ENCODE measurements at places on chromosomes 4 and X.
A peak's percentile ranks its signal among the peaks of the same experiment; 100 is the strongest.

DNA sequence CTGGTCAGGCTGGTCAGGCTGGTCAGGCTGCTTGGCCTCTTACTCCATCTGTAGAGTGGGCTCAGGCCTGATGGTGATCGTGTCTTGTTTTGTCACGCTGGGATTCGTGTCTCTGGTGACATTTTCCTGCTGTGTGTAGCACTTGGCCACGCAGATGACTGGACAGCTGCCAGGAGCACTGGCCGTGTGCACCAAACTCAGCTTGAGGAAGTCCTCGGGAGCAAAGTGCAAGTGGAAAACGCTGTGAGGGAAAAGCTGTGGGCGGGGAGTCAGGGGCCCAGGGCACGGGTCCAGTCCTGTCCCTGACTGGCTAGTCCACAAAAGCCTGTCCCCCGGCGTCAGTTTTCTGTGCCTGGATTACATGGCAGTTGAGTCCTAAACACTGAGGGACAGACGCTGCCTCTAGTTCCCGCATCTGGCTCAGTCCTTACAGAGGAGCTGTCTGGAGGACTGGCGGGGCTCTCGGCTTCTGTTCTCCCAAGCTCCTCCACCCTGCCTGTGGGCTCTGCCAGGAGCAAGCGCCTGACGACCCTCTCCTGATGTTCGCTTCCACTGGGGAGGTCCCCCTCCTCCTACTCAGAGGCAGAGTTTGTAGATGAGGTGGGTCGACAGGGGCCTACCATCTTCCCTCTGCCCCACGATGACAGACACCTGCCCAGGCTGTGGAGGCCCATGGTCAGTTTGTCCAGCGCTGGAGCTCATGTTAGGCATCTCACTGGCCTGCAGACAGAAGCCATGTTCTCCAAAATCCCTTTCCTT lies 35.9 kb upstream of the GRPEL1 start:
- no peak for DNase-seq

DNA sequence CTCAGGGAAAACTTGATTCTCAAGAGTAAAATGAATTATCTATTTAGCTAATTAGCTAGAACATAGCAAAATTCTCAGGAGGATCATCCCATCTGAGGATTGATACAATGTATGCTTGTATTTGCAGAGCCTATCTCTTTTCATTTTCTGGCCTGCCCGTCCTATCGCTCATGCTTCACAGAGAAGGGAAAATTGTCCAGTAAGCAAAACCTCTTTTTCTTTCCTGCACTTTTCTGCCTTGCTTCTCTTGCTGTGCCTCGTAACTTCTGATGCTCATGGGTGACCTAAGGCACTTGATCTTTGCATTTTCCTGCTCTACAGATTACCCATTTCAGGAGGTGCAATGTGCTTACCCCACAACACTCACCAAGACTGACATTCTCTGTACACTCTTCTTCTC lies 88.1 kb downstream of the GBA3 start:
- DNase-seq, result no peak

DNA sequence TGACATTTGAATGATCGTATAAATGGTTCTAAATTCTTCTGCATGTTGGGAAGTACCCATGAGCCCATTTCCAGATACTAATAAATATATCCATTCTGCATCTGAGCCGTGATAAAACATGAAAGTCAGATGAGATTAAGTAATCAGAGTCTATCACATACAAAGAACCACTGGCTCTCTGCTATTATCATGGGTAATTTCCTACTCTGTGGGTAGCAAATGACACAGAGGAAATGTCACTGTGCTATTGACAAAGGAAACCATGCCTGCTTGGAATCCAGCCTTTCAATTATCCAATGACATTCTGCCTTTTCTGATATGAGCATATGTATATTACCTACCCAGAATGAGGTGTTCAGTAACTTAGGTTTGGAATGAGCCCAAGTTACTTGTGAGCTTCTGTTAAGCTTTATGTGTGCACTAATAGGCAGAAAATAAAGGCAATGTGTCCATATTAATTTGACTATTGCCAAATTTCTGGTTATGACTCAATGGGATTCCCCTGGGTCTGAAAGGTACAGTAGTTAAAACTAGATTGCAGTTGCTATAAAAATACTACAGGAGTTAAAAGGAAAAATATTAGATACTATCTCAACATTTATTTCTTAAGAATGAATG lies 238.7 kb upstream of the KCNIP4 start:
- no peak for DNase-seq

- no peak for DNase-seq
Observed at GRCh38 chr4:87688316-87688715, 38.2 kb downstream of the DMP1 start.

DNA sequence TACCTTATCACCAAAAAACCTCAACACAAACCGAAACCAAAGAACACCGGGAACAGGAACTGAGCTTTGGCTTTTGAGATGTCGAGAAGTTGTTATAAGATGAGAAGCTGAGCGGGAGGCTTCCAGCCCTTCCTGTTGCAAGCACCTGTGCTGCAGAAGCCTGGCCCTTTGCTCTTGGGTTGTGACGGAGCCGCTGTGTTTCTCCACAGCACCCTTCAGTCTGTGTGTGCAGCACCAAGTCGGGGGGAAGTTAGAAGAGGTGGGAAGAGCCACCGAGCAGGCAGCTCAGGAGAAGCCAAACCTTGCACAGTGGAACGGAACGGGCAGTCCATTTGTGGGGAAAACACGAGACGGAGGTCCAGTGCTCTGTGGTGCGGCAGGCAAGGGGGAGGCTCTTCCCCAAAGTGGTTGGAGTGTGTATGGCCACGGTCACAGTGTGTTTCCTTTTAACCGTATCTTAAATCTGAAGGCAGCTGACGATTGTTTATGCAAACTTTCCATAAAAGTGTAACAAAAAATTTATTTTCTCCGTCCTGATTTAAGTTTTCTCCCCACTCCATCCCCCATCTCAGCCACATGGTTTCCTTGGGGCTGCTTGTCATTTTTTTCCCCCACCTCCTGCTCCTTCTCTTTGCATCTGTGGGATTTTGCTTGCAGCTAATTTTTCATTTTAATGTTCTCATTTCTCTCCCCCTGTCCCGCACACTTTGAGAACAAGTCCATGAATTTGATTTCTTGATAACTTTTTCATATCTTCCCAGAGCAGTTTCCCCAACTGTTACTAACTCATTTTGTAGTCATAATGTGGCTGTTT lies 123.7 kb downstream of the STOX2 start:
- DNase-seq, result peak; percentile 64

DNA sequence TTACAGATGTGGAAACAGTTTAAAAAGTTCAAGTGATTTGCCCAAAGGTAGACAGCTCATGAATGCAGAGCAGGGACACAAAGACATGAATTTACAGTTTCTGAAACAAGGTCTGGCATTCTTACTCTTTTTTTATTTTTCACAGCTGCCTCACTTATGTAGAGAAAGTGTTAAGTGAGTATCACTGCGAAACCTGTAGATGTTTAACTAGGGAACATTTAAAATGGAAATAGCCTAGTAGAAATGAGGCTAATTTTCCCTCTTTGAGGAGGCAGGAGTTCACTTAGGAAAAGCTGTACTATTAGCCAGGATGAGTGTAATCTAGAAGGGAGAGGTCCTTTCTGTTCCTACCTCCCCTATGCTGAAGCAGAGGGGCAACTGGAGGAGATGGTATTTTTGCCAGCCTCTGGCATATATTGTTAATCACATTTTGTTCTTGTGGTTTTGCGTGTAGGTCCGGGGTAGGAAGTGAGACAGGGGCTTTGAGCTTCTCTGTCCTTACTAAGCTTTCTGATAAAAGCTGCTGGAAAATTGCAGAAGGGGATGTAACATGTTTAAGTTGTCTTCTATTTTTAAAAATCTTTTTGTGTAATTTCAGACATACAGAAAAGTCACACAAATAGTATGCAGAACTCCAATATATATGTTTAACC lies 492.8 kb upstream of the NR3C2 start:
- no peak for DNase-seq

GRCh38 chrX:136847874-136848273 lies 32.7 kb downstream of the RBMX start:
- no peak for DNase-seq

DNA sequence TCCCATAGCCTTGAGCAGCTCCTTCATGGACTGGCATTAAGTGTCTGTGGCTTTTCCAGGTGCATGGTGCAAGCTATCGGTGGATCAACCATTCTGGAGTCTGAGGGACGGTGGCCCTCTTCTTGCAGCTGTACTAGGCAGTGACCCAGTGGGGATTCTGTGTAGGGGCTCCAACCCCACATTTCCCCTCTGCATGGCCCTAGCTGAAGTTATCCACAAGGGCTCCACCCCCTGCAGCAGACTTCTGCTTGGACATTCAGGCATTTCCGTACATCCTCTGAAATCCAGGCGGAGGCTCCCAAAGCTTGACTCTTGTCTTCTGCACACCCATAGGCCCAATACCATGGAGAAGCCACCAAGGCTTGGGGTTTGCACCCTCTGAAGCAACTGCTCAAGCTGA lies 89.3 kb upstream of the PGRMC2 start:
- DNase-seq, result no peak

DNA sequence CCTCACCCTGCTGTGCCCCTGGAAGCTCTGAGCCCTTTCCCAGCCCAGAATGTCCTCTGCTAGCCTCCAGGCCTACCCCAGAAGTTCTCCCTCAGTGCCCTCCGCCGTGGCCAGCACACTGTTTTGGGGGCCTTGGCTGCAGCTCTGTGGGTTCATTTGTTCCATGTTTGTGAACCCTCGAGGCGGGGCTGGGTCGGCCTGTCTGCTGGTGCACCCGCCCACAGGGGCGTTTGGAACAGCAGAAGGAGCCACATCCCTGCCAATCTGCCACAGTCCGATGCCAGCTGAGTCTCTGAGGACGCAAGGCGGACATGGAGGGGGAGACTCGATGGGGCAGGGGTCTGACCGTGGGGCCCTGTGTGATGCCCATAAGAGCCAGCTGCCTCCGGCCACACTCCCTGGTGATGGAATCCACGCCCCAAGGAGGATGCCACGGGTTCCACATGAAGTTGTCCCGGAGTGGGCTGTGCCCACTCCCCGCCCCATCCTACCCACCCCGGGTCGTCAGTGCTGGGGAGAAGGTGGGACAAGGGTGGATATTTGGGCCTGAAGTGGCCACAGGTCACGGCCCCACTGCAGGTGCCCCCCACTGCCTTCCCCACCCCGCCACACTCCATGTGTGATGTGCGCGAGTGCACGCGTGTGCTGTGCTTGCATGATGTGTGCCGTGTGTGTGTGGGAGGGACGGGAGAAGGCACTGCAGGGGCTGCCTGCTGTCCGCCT lies 7.1 kb downstream of the ATP5ME start:
- DNase-seq, result no peak

GRCh38 chr4:110902500-110902899 lies 279.6 kb upstream of the PITX2 start:
- no peak for DNase-seq

- DNase-seq, result no peak
Observed at GRCh38 chrX:2685886-2686285, 5.2 kb upstream of the CD99 start.

DNA sequence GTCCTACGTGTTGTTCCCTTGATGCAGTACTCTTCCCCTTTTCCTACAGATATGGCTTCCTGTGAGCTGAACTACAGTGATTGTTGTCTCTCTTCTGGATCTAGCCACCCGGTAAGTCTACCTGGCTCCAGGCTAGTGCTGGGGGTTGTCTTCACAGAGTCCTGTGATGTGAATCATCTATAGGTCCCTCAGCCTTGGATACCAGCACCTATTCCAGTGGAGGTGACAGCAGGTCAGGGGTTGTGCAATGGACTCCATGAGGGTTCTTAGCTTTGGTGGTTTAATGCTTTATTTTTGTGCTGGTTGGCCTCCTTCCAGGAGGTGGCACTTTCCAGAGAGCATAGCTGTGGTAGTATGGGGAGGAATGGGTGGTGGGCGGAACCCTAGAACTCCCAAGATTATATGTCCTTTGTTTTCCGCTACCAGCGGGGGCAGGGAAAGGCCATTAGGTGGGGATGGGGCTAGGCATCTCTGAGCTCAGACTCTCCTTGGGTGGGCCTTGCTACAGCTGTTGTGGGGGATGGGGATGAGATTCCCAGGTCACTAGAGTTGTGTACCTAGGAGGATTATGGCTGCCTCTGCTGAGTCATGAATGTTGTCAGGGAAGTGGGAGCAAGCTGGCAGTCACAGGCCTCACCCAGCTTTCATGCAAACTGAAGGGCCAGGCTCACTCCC lies 121.4 kb upstream of the ANKRD50 start:
- DNase-seq, result no peak

GRCh38 chr4:86942185-86942666 lies 7.4 kb downstream of the AFF1 start:
- no peak for DNase-seq

- no peak for DNase-seq
Observed at GRCh38 chr4:159266981-159267868, 164.3 kb downstream of the RAPGEF2 start.

DNA sequence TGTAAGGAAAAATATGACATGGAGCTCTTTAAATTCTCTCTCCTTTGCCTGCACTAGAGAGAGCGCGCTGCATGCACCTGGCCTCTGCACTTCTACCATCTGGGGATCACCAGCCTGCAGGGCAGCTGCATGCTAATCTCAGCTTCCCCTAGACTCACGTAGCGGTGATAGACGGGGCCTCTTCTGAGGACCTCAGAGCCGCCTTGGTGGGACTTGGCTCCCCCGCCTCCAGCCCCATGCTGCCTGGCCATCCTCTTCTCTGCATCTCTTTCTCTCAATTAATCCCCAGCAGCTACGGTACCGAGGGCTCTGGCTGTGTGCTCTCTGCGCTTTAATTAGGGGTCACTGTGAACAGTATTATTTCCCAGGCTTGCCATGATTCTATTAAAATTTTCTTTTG lies 52.8 kb upstream of the PSAPL1 start:
- DNase-seq, result no peak

DNA sequence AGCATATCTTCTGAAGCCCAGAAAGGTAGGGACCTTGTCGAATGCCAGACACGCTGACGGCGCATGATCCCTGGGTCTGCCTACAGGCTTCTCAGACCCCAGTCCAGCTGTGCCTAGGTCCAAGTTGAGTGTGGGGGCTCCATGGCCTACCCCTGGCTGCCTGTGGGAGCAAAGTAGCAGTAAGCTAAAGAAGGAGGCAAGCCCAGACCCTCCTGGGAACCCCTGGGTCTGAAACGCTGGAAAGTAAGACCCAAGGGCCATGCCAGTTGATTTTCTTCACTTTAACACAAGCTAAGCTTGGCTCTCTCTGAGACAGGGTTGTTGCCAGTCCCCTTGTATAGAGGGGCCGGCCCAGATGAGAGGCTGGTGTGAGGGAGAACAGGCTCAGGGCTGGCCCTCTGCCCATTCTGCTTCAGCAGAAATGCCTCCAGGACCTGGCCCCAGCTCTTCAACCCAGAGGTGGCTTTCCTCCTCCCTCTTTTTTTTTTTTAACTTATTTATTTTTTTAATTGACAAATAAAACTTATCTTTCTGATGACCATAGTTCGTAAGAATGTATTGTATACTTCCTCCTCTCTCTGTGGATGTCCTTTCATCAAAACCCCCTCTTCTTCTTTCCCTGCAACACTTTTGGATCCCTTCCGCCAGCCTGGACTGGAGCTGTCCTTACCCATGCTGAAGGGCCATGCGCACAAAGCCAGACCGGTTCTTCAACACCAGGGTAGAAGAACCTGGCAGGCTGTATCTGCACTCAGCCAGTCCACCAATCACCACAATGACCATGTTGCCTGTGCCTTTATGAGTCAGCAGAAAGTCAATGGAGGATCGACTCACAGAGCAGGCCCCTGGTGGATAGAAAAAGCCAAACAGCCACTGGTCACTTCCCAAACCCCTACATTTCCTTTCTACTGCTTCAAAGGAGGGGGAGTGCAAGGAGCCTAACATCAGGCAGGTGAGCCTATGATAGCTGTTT lies 7.1 kb downstream of the AWAT2 start:
- no peak for DNase-seq

GRCh38 chr4:12409507-12410190 lies 981.0 kb upstream of the HS3ST1 start:
- no peak for DNase-seq

Measured in DND-41 (cell line).